ENCODE measurements at places on chromosomes 4 and X.

DNA sequence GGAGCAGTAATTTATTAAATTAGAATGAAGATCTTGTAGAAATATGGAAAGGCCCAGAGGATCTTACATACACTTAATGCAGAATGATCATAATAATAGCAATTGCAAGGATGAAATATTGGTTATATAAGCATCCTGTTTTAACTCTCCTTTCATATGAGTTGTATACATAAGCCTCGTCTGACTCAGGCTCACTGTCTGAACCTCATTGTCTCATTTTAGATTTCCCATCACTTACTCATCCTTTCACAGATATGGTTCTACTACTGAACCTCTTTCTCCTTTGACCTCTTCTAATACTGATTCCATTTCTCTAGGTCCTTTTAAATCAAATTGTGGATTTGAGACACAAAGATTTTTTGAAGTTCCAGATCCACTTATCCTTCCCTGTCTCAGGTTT is 277.3 kb upstream of the TRPC5 start:
- no peak for DNase-seq

GRCh38 chr4:99848591-99849001 is 32.0 kb downstream of the DAPP1 start:
- DNase-seq, result no peak

GRCh38 chr4:119025916-119026661 is 109.5 kb upstream of the MYOZ2 start:
- no peak for DNase-seq

GRCh38 chr4:1310796-1311631 is 21.3 kb downstream of the MAEA start:
- no peak for DNase-seq

DNA sequence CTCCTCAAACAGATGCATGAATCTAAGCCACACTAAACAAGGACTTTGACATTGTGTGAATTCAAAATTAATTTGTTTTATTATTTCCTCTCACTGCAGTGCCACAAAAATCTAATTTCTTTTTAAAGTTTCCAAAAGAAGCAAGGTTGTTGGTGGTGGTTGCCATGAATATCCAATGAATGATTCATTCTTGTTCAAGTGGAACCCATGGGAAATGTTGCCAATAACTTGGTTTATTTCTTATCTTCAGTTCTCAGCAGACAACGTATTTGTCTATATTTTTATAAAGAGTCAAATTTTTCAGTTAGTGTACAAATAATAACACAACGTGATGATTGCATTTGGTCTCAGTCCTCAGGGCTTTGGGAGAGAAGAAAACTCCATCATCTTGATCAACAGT is 309.4 kb upstream of the NOCT start:
- no peak for DNase-seq

- DNase-seq, result no peak
These were observed 104.4 kb downstream of the WDFY3 start for GRCh38 chr4:84862064-84862463.

- no peak for DNase-seq
These were observed 65.0 kb upstream of the MSX1 start for GRCh38 chr4:4794421-4794820.

DNA sequence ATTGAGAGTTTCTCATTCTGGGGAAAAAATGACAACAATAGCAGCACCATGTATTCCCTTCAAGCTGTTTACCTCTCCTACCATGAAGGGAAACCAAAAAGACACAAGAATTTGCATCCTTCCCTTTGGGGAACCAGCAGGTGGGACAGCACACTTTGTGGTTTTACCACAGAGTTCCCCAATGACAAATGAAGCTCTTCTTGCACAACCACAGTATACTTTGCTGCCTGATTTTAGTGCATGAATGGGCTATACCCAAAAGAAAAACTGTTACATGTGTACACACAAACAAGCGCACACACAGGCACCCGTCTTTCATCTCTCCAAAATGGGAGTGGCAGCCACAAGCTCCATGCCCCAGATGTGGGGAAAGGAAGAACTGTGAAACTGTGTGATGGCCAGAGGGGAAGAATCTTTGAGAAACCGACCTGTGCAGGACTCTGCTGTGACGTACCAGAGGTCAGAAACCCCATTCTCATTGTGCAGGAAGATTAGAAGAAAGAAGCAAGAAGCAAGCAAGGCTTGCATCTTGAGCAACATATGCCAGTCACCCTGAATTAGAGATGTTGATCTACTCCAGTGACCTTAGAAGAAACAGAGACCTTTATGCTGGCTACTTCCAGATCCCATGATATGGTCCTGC is 2.7 kb upstream of the MAML3 start:
- DNase-seq, result no peak

DNA sequence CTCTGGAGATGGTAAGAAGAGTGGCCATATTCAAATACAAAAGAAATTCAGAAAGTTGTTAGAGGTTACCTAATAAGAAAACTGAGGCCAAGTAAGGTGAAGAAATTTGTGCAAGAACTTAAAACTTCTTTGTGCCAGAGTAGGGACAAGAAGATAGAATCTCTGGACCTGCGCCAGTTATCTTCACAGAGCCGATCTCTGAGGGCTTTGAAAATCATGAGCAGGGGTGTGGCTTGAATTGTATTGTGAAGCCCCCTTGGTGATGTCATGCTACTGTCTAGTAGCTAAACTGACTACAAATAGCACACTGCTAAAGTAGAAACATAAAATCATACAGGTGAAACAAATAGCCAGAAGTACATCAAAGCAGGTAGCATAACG is 184.6 kb downstream of the UGT8 start:
- no peak for DNase-seq

DNA sequence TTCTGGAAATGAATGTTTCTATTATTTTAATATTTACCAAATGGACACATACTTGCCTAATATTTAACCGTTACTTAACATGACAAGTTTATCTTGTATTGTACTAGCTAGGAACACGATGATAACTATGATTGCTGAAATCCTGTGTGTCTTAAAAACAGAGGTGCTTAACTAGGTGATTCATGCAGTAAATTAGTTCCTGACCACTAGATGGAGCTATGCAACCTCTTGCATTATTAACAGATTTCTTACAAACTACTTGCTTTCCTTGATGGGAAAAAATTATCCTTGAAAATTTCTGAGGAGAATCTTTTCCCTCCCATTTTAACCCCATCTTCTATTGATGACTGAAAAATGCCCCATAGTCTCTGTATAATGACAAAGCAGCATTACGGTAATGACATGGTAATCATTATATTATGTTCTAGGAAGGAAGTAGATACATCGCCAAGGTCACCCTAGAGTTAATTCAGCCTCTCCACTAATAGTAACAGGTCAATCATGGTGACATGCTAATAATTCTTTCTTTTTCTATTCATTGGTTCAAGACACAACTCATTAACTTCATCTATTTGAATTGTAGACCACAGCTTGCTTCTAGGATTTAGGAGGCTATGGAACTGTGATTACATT is 844.2 kb downstream of the RAPGEF2 start:
- DNase-seq, result no peak

DNA sequence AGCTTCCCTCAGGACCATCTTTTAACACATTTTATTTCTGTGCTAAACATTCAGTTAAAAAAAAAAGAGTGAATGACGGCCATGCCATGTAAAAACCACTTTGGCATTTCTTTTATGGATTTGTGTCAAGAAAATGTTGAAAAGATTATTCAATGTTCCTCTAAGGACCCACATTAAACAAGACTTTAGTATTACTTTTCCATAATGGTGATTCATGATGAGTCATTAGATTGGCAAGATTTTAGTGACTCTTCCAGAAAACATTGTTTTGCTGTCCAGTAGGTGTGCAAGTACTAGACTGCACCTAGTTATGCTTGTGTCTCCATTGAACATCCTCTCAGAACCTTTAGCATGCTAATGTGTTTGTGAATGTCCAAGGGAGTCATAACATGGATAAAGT is 748.6 kb downstream of the STPG2 start:
- DNase-seq, result no peak

- no peak for DNase-seq
These were observed 135.8 kb downstream of the IL15 start for GRCh38 chr4:141771889-141772830.

DNA sequence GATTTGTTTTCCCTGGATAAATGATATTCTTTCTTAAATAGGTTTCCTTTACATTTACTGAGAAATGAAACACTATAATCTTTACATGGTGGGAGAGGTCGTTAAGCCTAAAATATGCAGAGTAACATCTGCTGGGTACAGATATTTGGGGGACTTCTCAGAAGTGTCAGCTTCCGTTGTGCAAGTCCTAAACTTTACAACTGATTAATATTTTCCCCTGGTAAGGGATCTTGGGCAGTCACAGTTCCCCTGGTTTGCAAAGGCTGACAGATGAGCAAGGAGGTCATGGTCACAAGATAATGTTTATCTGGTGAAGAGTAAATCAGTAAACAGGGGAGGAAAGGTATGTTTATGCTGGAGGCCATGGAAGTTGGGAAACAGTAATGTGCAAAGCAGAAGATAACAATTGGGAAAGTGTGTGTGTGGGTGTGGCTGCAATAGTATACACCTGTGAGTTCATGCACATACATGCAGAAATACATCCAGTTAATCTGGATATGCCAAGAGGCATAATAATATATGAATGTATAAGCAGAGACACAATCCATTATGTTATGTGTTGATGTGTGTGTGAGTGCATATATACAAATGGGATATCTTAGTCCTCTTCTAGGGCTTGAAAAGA is 508.2 kb upstream of the FAM241A start:
- DNase-seq, result no peak

DNA sequence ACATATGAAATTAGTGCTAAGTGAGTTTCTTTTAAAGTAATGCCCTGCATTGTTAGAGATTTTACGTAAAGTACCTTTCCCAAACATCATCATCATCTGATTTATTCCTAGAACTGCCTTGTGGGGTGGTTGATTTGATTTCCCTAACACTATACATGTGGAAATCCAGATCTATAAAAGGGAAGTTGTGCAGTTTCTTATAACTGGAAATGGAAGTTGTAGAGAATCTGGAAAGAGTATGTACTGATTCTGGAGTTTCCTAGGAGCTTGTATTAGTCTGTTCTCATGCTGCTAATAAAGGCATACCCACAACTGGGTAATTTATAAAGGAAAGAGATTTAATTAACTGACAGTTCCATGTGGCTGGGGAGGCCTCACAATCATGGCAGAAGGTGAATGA is 47.9 kb downstream of the BMP2K start:
- DNase-seq, result no peak

DNA sequence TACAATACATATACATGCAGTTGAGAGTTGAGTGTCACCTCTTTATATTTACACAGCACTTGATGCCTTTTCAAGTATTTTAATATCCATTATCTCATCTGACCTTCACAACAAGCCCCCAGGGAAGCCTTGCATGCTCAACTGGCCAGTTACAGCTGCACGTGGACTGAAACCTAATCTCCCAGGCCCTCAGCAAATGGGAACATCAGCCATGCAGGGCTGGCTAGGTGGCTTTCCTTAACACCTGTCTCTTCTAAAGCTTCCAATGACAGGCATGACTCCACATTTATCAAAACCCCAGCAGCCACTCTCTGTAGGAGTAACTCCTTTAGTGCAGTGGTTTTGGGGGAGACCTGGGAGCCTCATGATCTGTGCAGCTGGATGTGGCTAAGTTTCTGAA is 56.4 kb downstream of the PHKA2 start:
- no peak for DNase-seq

DNA sequence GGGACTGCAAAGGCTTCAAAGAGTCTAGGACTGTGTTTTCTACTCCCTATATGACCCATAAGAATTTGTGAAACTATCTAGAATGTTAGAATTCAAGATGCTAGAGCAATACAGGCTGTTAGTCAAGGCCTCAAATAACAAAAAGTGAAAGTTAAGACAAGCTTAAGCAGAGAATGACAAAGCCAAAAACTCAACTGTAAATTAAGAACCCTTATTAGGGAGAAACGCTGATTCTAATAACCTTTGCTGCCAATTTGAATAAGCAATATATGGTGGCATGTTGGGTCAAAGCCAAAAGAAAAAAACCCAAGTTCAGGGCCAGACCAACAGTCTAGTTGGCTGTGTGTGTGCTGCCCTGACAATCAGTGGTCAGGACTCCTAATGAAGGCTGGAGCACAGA is 160.0 kb downstream of the INPP4B start:
- no peak for DNase-seq

GRCh38 chr4:121614101-121614500 is 82.7 kb downstream of the ANXA5 start:
- no peak for DNase-seq

DNA sequence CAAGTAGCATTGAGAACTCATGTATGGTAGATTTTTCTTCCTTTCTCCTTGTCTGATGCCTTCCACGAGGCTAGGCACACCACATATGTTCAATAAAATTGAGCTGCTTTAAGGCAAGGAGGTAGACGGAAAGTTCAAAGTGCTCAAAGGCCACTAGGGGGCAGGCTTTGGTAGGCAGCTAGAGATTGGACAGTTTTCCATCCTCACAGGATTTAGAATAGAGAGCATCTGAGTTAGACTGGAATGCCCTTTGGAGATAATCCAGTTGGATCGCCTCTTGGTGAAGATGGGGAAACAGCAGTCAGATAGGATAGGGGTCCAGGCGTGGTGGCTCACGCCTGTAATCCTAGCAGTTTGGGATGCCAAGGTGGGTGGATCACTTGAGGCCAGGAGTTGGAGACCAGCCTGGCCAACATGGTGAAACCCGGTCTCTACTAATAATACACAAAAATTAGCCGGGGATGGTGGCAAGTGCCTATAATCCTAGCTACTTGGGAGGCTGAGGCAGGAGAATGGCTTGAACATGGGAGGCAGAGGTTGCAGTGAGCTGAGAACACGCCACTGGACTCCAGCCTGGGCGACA is 30.4 kb downstream of the ELF4 start:
- peak; percentile 25 for DNase-seq

DNA sequence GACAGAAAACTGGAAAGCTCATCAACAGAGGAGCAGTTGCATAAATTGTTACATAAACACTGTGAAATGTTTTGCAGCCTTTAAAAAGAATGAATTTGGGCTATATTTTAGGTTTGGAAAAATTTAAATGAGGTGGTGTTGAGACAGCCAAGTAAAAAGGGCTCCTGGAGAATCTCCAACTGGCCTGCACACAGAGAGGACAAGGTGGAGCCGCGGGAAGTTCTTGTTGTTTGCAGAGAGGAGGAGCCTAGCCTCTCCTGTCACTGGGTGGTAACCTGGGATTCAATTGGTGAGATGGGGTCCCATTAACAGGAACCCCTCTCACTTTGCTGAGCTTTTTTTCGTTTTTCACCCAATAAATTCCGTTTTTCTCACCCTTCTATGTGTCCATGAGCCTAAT is 13.4 kb downstream of the GIMD1 start:
- no peak for DNase-seq

DNA sequence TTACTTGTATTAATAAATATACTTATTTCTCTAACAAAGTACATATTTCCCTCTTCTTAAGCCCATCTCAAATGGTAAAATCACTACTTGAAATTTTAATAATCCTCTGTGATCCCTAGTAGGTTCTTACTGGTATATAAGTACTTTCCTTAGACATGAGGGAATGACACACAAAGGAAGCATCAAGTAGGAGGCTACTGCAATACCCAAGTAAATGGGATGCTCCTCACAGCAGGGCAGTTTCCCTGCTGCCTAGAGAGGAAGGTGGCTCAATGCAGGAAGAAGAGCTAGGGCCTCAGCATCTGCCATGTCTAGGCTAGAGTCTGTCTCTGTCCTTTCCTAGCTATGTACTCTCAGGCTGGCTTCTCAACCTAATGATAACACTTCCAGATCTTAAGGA is 122.1 kb upstream of the DIPK2B start:
- DNase-seq, result no peak

- DNase-seq, result no peak
These were observed 6.7 kb downstream of the RPS4X start for GRCh38 chrX:72270316-72270866.

- no peak for DNase-seq
These were observed 328.3 kb downstream of the UNC5C start for GRCh38 chr4:95220205-95221175.

All from stimulated activated CD8-positive, alpha-beta memory T cell treated with anti-CD3 and anti-CD28 coated beads, Interleukin-4, amount 100 ng/mL, for 4 hours (primary cell).